Activated naive CD4-positive, alpha-beta T cell treated with anti-CD3 and anti-CD28 coated beads for 36 hours (primary cell): ENCODE measurements at places on chromosomes 5 and 9. TPM values are rescaled to one million over a fixed set of nuclear protein-coding genes. Genes with fewer than 3 reads are reported as not detected.

DNA sequence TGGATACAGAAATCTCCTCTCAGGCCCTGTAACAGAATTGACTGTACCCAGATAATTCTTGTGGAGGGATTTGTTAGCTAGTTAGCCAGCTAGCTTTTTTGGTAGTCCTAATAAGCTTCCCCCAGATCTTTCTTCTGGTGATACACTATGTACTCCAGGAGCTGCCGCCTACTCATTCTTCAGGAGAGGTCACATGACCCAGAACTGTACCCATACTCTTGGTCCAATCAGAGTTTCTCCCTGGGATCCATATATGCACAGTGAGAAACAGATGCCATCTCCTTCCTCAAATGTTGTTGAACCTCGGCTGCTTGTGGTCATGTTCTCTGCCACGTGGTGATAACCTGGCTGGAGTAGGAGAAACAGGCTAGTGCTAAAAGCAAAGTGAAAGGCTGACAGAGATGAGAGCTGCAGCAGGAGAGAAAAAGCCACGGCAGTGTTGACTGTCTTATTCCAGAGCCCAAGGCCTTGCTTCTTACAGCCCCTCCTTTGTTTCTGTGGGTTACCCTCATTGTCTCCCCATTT lies 123.0 kb upstream of the RFX3 start:
- H3K4me3 ChIP-seq, result no peak overlapping the region
- no peaks in the 10 kb centered on the region for H3K36me3 ChIP-seq
- no peaks in the 10 kb centered on the region for H3K4me1 ChIP-seq
- no peak for DNase-seq
- no peak overlapping the region for H3K27ac ChIP-seq
- H3K27me3 ChIP-seq, result no peaks in the 10 kb centered on the region

DNA sequence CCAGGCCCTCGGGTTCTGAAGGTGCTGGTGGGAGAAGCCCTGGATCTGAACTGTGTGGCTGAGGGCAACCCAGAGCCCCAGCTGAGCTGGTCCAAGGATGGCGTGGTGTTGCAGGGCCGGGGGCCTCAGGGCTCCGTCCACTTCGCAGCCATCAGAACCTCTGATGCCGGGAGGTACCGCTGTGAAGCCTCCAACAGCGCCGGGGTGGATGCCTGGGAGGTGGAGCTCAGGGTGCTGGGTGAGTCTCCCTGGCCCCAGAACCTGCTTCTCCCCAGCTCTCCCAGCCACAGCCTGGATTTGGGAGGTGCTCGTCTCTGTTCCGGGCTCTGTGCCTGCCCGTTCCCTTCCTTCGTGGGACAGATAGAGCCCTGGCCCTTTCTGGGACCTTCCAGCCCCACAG lies 75.6 kb downstream of the HMCN2 start:
- H3K27ac ChIP-seq, result no peak overlapping the region
- H3K4me1 ChIP-seq, result no peaks in the 10 kb centered on the region

DNA sequence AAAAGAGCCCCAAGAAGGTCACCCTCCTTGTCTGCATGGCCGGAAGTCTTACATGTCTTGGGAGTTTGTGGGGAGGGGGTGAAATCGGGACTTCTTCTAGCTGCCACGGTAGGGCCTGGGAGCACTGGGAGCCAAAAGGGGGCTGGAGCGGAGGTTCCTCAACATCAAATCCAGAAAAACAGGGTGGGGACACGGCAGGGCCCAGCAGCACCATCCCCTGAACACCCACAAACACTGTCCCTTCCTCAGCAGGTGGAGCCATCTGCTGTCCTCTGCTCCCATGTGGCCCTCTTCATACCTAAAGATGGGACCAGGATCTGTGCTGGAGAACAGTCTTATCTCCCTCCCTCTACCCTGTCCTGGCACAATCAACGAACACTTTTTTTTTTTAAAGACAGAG lies 2.7 kb downstream of the TERT start:
- H3K27me3 ChIP-seq, result no peaks in the 10 kb centered on the region
- no peak overlapping the region for H3K27ac ChIP-seq
- no peak overlapping the region for H3K4me3 ChIP-seq

- H3K4me1 ChIP-seq, result no peaks in the 10 kb centered on the region
- H3K27ac ChIP-seq, result no peak overlapping the region
- no peak for DNase-seq
- no peaks in the 10 kb centered on the region for H3K36me3 ChIP-seq
- no peaks in the 10 kb centered on the region for H3K27me3 ChIP-seq
Observed at GRCh38 chr9:119257592-119257991, 111.6 kb downstream of the BRINP1 start.

DNA sequence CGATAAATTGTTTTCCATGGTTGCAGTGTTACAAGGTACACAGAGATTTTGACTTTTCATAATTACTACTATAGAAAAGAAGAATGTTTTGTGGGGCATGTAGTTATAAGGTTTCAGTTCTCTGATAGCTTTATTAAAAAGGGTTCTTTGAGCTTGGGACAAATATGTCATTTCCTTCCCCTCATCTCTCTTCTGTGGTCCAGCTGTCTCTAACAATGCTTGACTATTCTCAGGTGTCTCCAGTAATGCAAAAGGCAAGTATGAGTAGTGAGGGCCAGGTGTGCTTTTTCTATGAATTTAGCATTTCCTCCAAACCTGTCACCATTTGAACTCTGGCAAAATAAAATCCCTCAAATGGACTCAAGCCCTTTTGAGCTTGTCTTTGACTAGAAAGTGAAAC lies 84.3 kb downstream of the SLF1 start:
- no peaks in the 10 kb centered on the region for H3K27me3 ChIP-seq
- no peak overlapping the region for H3K4me3 ChIP-seq
- no peak for DNase-seq
- H3K4me1 ChIP-seq, result peaks cover 4% of the 10 kb centered on the region
- H3K36me3 ChIP-seq, result peaks cover 2% of the 10 kb centered on the region
- H3K27ac ChIP-seq, result no peak overlapping the region

DNA sequence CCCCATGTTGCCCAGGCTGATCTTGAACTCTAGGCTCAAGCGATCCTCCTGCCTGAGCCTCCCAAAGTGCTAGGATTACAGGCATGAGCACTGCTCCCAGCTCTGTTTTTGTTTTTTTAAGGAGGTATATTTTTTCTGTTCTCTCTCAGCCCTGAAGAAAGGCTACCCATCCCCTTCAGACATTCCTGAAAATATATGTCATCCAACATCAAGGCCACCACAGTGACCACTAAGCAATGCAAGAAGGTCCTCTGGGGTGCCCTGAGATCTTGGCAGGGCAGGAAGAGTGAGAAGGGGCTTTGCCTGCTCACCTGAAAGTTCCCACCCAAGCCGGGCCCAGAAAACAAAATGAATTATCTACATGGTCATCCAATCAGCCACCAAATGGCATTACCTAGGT lies 47.8 kb upstream of the IL17B start:
- no peaks in the 10 kb centered on the region for H3K36me3 ChIP-seq
- peaks cover 18% of the 10 kb centered on the region for H3K4me1 ChIP-seq
- no peak overlapping the region for H3K27ac ChIP-seq
- H3K27me3 ChIP-seq, result no peaks in the 10 kb centered on the region
- H3K4me3 ChIP-seq, result no peak overlapping the region

GRCh38 chr5:101539315-101539714 lies 636.2 kb upstream of the ST8SIA4 start:
- DNase-seq, result no peak
- H3K27ac ChIP-seq, result no peak overlapping the region
- H3K4me1 ChIP-seq, result no peaks in the 10 kb centered on the region
- no peaks in the 10 kb centered on the region for H3K36me3 ChIP-seq
- H3K27me3 ChIP-seq, result no peaks in the 10 kb centered on the region

DNA sequence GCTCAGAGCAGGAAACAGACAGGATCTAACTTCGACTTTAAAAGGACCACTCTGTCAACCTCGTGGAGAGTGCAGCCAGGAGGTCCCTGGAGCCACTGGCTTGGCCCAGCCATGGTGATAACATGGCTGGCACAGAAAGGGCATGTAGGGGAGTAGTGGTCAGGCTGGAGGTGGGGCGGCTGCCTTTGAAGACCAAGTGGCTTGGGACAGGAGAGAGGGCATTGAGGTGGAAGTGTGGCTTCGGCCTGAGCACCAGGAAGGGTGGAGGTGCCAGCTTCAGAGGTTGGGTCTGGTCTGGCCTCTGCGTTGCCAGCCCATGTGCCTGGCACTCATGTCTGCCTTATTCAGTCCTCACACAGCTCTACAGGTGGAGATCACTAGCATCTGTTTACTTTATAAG lies 270.0 kb downstream of the NSG2 start:
- H3K27ac ChIP-seq, result no peak overlapping the region
- peaks cover 6% of the 10 kb centered on the region for H3K4me1 ChIP-seq
- peaks cover 42% of the 10 kb centered on the region for H3K27me3 ChIP-seq
- H3K4me3 ChIP-seq, result no peak overlapping the region

DNA sequence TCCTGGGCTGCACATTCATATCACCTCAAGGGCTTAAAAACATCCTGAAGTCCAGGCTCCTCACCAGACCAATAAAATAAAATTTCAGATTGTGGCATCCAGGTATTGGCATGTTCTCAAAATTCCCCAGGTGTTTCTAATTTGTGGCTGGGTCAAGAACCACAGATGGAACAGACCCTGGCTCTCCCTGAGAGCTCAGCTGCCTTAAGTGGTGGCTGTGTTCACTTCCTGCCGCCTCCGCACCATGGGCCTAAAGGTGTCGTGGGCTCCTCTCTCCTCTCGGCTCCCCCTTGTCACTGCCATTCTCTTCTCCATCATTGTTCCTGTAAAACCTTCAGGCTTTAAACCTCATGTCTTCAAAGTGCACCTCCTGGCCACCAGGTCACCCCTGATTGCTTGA lies 17.8 kb upstream of the CCNJL start:
- peaks cover 6% of the 10 kb centered on the region for H3K4me1 ChIP-seq
- H3K36me3 ChIP-seq, result no peaks in the 10 kb centered on the region
- H3K27me3 ChIP-seq, result no peaks in the 10 kb centered on the region
- H3K27ac ChIP-seq, result no peak overlapping the region
- no peak overlapping the region for H3K4me3 ChIP-seq

- DNase-seq, result no peak
- peaks cover 7% of the 10 kb centered on the region for H3K27me3 ChIP-seq
- H3K27ac ChIP-seq, result no peak overlapping the region
- no peaks in the 10 kb centered on the region for H3K4me1 ChIP-seq
Observed at GRCh38 chr5:171157276-171157675, 151.8 kb upstream of the TLX3 start.

DNA sequence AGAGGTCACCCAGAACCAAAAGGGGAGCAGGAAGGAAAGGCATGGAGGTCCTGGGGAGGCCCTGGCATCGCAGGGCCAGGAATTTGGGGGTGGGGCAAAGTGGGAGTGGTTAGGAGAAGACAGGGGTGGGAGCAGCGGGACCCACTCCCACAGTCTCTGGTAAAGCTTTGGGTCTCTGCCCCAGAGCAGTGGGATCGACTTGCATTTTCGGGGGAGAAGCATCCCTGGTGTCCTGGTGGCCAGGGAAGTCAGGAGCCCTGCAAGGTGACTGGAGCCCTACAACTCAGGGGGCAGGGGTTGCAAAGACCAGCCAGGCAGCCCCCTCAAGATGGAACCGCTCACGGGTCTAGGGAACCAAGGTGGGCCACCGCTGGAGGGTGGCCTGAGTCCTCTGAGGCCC lies 22.4 kb upstream of the GTF3C5 start:
- H3K27ac ChIP-seq, result no peak overlapping the region
- H3K4me3 ChIP-seq, result no peak overlapping the region
- no peaks in the 10 kb centered on the region for H3K4me1 ChIP-seq
- DNase-seq, result no peak
- H3K36me3 ChIP-seq, result no peaks in the 10 kb centered on the region

DNA sequence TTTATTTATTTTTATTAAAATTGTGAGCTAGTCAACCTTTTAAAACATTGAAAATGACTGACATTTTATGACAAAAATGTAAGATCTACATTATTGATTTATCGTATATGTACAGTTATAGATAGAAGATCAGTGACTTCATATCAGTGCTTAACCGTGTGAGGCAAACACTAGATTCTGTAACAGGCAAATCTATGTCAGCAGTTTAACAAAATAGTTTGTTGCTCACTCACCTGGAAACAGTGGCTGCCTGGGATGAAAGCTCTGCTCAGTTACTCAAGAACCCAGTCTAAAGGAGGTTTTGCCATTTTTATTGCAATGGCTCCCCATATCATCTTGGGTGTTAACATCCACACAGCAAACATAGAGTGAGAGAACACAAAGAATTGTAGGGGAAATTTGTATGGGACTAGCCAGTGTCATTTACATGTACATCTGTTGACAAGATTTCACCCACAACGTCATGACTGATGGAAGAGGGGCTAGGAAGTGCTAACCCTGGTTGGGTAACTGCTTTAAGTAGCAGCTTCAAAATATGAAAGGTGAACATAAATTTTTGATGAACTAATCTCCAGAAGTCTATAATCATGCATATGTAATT lies 49.0 kb downstream of the SGCD start:
- H3K4me3 ChIP-seq, result no peak overlapping the region
- peaks cover 6% of the 10 kb centered on the region for H3K27me3 ChIP-seq
- no peaks in the 10 kb centered on the region for H3K4me1 ChIP-seq
- H3K27ac ChIP-seq, result no peak overlapping the region
- no peaks in the 10 kb centered on the region for H3K36me3 ChIP-seq

DNA sequence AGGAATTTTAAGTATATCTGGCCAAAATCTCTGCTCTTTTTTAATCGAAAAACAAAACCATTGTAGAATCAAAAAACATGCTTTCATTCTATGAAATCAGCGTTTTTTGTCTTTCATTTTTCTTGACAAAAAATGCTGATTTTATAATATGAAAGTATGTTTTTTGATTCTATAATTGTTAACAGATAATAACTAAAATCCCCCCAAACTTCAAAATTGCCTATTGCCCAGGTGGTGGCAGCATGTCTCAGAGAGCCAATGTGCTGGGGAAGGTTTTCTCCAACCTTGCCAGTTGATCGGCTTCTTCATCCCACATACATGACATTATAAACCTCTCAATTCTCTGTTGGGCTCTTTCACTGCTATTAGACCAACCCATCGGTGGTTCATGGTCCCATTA lies 5.1 kb upstream of the SMIM15 start:
- peaks cover 10% of the 10 kb centered on the region for H3K4me1 ChIP-seq
- H3K36me3 ChIP-seq, result peaks cover 6% of the 10 kb centered on the region
- H3K4me3 ChIP-seq, result no peak overlapping the region
- no peaks in the 10 kb centered on the region for H3K27me3 ChIP-seq

DNA sequence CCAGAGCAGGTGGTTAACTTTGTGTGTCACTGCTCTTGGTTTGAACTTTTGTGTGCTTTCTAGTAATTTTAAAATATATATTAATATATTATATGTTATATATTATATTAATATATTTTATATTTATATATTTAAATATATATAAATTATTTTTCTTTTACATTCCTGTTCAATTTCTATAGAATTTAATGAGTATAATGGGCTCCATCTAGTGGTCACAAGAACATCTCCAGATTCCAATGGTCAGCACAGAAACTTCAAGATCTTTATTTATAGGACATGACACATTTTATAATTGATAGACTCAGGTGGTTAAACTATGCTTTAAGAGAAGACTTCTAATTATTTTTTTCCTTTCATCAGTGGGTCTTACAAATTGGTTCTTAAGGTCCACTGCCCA lies 39.1 kb downstream of the COL23A1 start:
- H3K4me1 ChIP-seq, result no peaks in the 10 kb centered on the region
- H3K36me3 ChIP-seq, result no peaks in the 10 kb centered on the region
- no peak overlapping the region for H3K27ac ChIP-seq
- H3K4me3 ChIP-seq, result no peak overlapping the region
- H3K27me3 ChIP-seq, result no peaks in the 10 kb centered on the region

Gene TPD52L3
- total RNA-seq, result not detected

Gene PCDHA8
- total RNA-seq, result not detected

Gene CCDC192
- total RNA-seq, result not detected

Gene C5orf52
- total RNA-seq, result not detected

Gene KCNIP1
- not detected for total RNA-seq

Gene AGPAT2
- 8.7 TPM for total RNA-seq

Gene SLC25A48
- total RNA-seq, result not detected
